GM03348 (cell line): ENCODE measurements at places on chromosomes 5 and 9.

DNA sequence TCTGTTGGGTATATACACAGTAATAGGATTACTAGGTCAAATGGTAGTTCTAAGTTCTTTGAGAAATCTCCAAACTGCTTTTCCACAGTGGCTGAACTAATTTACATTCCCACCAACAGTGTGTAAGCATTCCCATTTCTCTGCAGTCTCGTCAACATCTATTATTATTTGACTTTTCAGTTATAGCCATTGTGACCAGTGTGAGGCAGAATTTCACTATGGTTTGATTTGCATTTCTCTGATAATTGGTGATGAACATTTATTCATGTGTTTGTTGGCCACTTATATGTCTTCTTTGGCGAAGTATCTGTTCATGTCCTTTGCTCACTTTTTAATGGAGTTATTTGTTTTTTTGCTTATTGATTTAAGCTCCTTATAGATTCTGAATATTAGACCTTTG, 596.2 kb upstream of the DAB2 start:
- no peak for DNase-seq

- DNase-seq = no peak
These were observed 83.7 kb downstream of the ADAMTS2 start for GRCh38 chr5:179261301-179262125.

DNA sequence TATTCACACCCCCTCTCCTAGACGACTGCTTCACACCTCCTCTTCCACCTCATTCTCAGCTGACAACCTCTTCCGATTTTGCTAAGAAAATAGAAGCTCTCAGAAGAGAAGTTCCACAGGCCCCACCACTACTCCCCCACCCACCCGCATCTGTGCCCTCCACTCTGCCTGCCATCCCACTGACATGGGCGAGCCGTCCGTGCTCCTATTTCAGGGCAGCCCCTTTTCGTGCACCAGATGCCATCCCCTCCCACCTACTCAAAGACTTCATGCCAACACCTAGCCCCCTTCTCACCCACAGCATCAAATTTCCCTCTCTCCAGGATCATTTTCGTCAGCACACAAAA, 34.6 kb upstream of the JADE2 start:
- DNase-seq = no peak

DNA sequence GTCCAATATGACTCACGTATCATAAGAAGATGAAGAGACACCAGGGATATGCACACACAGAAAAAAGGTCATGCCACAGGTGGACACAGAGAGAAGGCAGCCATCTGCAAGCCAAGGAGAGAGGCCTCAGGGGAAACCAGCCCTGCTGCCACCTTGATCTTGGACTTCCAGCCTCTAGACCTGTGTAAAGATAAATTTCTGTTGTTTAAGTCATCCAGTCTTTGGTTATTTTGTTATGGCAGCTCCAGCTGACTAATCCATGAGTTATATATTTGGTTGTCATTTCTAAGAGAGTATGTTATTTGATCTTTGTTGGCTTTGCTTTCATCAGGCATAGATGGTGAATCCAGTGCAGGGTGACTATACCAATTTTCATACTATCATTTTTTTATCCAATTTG, 130.2 kb upstream of the DAP start:
- DNase-seq = no peak

- no peak for DNase-seq
These were observed 19.7 kb upstream of the CCNH start for GRCh38 chr5:87432460-87432859.

DNA sequence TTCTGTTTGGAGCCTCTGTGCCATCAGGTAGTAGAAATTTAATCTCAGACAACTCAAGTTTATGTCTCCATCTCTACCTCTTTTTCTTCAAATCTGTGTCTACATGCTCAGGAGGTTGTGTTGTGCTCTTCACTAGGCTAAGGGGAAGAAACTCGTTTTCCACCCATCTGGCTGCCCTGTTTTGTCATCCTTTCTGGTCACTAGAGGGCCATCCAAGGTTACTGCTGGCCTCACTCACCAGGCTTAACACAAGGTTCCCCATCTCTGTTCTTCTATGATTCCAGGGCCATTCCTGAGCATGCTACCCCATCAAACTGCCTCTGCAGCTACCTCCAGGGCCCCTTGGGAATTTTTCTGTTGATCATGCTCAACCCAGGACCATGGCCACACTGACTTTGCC, 213.3 kb upstream of the FBXL7 start:
- no peak for DNase-seq

- no peak for DNase-seq
These were observed 581.0 kb downstream of the TLE1 start for GRCh38 chr9:81108391-81108790.

DNA sequence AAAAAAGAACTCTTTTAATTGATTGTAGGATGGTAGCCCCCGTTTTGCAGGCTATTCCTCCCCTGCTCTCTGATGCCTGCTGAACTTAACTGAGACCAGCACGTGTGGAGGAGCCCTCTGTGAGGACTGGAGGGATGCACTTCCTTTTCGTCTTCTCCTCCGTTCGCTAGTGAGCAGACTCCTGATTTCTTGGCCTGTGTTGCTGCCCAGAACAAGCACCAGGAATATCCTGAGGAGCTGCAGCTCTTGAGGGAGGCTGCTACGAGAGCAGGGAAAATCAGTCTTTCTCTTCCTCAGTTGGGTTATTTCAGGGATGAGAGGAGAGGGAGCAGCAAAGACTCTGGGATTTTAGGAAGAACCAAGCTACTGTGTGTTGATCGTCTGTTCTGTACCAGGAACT, 74.7 kb downstream of the ARHGAP26 start:
- no peak for DNase-seq

GRCh38 chr9:122106576-122106975, 13.5 kb upstream of the TTLL11 start:
- no peak for DNase-seq

- DNase-seq = peak; percentile 29
These were observed 74.6 kb downstream of the FOXD1 start for GRCh38 chr5:73373814-73374510.

GRCh38 chr5:59291941-59292340, 601.6 kb downstream of the PDE4D start:
- DNase-seq = no peak

GRCh38 chr9:9033022-9033421, 1233.4 kb upstream of the DMAC1 start:
- no peak for DNase-seq

DNA sequence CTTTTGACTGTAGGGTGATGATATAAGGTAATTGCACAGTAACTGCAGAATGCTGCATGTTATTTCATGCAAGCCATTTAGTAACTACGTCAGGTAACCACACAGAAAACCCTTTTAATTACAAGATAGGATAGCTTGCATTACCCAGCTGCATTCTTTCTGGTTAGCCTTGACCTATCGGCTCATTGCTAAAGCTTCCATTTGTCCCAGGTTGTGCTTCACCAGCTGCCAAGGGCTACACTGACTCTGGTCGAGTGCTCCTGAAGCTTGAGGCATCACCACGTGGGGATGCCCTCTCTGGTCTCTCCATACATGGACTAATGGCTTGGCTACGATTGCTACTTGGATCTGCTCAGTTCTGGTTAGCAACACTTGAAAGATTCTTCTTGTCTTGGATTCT, 81.1 kb upstream of the SLC12A2 start:
- DNase-seq = no peak

DNA sequence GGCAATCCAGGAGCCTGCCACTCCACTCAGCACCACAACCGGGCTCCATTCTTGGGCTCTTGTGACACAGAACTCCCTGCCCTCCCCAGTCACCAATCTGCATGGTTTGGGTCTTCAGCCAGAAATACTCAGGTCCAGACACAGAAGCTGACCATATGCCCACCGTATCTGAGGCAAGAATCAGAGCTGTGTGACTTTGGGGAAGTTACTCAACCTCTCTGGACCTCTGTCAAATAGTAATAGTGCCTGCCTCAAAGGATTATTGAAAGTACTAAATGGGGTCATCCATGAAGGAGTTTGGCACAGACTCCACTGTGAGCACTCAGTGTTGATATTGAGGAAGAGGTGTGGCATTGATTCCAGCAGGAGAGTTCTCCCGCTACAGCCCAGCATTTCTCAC, 67.5 kb downstream of the PCDH1 start:
- DNase-seq = no peak

- no peak for DNase-seq
These were observed 57.3 kb upstream of the CACNA1B start for GRCh38 chr9:137820161-137820855.

DNA sequence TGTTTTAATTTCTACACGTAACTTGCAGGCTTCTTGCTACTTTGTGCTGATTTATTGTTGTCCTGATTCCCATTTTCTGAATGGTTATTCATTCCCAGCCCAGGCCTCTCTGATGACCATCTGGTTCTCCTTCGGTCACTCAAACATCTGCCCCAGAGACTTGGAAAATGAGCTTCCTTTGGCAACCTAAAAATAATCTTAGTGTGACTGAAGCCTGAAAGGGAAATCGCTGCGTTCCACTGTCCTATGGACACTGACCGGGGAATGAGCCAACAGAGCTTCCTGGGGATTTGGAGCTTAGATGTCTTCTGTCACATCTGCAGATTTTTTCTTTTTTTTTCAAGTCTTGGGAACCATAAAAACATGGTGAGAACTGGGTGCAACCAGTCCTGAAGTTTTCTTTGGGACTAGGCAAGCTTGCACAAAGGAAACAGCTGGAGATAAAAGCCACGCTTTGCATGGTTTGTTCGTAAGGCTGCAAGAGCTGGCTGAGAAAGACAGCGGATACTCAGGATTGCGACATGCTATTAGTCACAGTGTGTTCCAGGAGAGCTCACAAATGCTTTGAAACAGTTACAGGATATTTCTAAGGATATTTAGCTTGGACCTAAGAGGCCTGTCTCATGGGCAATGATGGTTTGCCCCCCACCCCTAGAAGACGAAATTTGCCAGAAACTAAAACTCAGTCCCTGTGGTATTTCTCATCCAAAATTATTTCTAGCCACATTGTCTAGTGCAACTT, 146.2 kb downstream of the GOLPH3 start:
- peak; percentile 82 for DNase-seq

DNA sequence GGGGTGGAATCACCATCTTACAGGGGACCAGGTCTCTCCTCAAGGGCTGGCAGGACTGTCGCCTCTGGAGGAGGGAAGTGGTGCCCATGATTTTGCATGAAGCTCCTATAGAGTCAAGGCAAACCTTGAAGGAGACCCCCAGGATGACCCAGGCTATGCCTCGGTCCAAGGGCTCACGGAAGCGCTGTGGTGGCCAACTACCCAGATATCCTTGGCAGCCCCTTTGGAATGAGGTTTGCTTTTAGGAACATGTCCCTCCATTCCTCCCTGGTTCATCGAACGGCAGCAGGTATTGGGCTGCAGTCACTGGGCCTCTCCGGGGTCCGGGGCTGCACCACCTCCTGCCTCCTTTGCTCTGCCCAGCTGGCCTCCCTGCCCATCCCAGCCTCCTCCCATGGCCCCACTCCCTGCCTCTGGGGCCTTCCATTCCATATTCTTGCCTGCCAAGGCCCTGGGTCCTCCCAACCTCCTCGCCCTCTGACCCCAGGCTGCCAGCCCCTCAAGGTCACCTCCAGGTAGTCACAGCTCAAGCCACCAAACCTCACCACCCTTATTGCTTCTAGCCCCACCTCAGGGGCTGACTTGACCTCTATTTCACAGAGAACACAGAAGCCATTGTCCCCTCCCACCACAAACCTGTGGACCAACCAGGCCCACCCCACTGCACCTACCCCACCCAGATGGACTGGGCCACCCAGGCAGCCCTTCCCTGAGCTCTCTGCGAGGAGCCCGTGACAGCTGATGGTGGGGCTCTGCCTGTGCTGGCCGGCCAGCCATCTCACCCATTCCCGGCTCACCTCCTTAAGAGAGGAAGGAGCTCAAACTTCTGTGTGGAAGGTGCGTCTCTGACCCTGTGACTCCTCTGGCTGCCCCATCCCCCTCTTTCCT, 3.6 kb upstream of the IL3 start:
- DNase-seq = no peak

DNA sequence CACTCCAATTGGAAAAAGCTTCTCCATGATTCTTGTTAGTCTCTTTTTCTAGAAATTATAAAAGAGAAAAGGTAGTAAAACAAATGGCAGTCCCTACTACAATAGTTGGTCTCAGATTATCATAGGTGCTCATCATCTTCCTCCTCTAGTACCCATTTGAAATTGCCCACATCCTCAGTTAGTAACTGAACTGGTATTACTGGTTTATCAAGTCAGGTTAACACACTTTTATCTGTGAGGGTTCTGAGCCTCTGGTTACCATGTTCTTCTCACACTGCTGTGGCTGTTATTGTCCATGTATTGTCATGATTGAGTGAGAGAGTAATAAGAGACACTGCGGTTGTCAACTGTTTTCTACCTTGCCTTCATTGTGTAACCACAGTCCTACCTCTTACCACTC, 901.7 kb downstream of the TLE1 start:
- DNase-seq = no peak

GRCh38 chr9:129810788-129811187, 7.8 kb downstream of the TOR1B start:
- DNase-seq = no peak

DNA sequence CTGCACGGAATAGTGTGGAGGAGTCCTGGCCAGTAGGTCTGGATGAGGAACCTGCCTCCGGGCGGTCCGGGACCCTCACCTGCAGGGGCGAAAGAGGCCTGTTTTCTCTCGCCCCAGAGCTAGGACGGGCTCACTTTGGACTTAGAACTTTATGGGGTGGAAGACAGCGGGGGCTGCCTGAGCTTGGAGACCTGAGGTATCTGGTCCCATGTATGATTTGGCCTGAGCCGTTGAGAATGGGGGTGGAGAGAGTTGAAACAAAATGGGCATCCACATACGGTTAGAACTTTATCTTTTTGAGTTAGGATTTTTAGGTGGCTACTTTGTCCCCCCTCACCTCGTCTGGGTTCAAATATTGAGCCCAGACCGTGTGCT, 681 bp upstream of the ETF1 start:
- DNase-seq = peak; percentile 73

GRCh38 chr5:60961685-60962084, 16.7 kb downstream of the NDUFAF2 start:
- no peak for DNase-seq

- no peak for DNase-seq
These were observed 435.7 kb downstream of the MAT2B start for GRCh38 chr5:163941079-163941478.

DNA sequence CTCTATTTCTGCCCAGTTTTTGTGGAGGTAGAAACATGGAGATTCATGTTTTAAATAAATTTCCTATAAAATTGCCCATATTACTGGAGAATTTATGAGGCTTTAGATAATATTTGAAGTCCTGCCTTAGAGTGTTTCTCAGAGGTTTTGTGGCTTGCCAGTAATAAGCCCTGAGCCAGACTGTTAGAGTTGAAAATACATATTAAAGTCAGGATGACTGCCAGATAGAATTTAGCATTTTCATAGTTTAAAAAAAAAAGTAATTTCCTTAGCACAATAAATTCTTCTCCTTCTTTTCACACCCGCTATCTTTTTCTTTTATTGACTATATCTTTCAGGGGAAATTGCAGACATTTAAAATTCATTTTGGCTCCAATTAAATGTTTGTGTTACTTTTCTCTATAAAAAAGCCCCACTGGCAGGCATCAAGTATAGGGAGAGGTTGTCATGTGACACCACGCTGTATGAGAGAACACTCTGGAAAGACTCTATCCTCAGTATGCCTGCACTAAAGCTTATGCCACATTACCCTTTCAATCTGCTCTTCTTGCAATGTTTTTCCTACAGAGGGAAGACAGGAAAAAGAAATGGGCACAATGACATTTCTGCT, 135.2 kb downstream of the MPDZ start:
- DNase-seq = no peak
